ENCODE measurements at places on chromosomes 4 and X.

GRCh38 chr4:156252358-156252921 is 298.8 kb upstream of the CTSO start:
- no peak for DNase-seq

GRCh38 chr4:109611045-109611646 is 51.1 kb downstream of the MCUB start:
- no peak for DNase-seq

GRCh38 chr4:82890528-82890900 is 439 bp downstream of the SEC31A start:
- no peak for DNase-seq

- DNase-seq, result no peak
Measured at GRCh38 chrX:41870719-41871151, 52.6 kb downstream of the CASK start.

GRCh38 chr4:154349829-154350228 is 141.8 kb downstream of the DCHS2 start:
- no peak for DNase-seq

- no peak for DNase-seq
Measured at GRCh38 chrX:152928761-152929400, 31.0 kb downstream of the ZNF185 start.

DNA sequence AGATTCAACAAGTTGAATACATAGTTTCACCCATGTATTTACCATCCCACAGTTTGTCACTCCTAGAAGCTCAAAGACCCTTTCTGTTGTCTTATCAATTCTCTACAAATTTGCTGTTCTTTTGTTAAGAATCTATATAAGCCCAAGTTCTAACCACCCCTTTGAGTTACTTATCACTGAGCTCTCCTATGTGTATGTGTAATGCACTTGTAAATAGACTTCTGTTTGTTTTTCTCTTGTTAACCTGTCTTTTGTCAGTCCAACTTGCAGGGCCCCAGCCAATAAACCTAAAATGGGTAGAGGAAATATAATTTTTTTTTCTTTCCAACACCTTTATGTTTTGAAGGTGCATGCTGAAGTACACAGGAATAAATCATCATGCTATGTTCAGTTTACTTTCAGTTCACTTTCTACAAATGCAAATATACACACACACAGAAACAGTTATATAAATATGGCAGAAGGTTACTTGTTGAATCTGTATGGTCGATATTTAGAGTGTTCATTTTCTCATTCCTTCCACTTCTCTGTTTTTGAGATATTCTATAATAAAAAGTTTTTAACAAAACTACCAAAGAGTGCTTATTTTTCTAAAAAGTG is 22.3 kb upstream of the CLOCK start:
- no peak for DNase-seq

DNA sequence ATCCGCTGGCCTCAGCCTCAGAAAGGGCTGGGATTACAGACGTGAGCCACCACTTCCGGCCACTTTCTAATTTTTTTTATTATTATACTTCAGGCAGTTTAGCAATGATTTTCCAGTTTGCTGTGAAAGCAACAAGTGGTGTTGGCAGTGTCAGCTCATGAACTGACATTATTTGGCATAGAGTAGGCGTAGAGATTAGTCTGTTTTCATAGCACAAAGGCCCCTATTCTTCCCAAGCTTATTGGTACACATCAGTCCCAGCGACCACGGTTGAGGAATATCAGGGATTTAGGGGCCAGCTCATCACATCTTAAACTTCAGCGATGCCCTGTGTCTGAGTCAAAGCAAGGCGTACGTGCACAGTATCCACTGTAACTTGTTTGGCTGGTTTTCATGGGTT is 53.0 kb upstream of the RASSF6 start:
- no peak for DNase-seq

DNA sequence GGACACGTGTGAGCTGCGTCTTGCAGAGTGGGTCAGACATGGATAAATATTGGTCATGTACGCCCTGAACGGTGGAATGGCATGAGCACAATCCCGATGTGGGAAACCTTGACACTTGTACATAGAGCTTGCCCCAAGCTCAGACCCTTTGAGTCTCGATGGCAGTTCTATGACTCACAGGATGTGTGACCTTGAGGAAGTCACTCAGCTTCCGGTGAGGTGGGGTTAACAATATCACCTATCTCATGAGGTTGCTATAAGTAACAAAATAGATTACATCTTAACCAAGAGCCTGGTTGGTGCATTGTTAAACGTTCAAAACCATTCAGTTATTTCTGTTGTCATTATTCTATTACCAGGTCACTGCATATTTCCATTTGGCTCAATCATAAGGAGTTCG is 109.1 kb upstream of the TBL1X start:
- DNase-seq, result peak; percentile 57

DNA sequence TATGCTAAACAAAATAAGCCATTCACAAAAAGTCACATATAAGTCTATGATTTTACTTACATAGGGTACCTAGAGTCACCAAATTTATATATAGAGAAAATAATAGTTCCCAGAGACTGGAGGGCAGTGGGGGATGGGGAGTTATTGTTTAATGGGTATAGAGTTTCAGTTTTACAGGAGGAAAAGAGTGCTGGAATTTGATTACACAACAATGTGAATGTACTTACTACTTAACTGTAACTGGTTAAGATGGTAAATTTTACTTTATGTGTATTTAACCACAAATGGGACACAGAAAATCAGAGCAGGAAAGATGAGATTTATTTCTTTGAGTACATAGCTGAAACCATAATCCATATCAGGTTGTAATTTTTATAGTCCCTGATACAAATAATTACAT is 144.4 kb downstream of the TMA16 start:
- no peak for DNase-seq

DNA sequence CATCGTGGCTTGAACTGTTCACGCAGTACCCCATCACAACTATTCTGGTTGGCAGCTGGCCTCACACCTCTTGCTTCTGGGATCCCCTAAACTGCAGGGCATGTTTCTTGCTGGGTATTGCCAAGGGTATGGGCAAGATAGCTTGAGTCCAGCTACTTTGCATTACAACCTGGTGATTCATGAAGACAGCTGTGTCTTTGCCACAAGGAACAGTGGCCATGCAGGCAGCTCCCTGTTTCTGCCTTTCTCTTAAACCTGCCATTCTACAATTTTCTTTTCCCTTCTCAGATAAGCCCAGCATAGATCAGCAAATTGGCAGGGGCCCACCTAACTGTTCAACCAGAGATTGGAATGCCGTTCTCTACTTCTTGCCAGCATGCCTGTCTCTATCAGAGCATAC is 42.8 kb downstream of the TENM3 start:
- DNase-seq, result no peak

GRCh38 chr4:144649646-144650045 is 3.7 kb downstream of the HHIP start:
- DNase-seq, result no peak
